Colonic mucosa (tissue), 4 donors: ENCODE measurements at places on chromosomes 5 and 9.

DNA sequence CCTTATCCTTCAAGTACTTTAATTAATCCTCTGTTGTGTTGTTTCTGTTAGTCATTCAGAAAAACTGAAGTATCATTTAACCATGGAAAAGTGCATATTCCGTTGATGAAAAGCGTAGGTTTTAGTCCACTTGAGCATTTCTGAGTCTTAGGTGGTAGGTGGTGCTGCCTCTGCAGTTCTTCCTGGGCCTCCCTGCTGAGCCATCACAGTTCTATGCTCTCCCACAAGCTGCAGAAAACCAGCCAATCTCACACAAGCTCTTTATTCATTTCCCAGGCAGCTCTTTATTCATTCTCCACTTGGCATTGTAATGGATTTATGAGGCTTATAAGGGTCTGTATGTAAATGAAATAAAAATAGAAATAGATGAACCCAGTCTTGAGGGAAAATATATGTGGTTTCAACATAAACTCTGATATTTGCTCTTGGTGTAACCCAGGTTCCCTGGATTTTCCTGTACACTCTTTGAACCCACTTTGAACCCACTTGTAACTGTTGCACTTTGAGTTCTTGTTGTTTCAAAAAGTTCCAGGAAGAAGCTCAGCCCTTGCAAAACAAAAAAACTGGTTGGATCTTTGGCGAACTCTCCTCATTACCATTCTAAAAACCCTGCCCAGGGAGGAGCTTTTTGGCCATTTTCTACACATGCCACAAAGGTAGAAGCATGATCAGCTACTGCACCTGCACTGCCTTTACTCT lies 56.0 kb downstream of the ZNF510 start:
- H3K27ac ChIP-seq, result no peak overlapping the region
- no peak for DNase-seq
- H3K36me3 ChIP-seq, result no peaks in the 10 kb centered on the region
- peaks cover 5% of the 10 kb centered on the region for H3K4me1 ChIP-seq
- H3K4me3 ChIP-seq, result no peak overlapping the region

- H3K4me1 ChIP-seq, result no peaks in the 10 kb centered on the region
- DNase-seq, result no peak
- H3K36me3 ChIP-seq, result no peaks in the 10 kb centered on the region
- H3K27ac ChIP-seq, result no peak overlapping the region
- H3K4me3 ChIP-seq, result no peak overlapping the region
These were observed 92.5 kb downstream of the TLR4 start for GRCh38 chr9:117796681-117797080.

DNA sequence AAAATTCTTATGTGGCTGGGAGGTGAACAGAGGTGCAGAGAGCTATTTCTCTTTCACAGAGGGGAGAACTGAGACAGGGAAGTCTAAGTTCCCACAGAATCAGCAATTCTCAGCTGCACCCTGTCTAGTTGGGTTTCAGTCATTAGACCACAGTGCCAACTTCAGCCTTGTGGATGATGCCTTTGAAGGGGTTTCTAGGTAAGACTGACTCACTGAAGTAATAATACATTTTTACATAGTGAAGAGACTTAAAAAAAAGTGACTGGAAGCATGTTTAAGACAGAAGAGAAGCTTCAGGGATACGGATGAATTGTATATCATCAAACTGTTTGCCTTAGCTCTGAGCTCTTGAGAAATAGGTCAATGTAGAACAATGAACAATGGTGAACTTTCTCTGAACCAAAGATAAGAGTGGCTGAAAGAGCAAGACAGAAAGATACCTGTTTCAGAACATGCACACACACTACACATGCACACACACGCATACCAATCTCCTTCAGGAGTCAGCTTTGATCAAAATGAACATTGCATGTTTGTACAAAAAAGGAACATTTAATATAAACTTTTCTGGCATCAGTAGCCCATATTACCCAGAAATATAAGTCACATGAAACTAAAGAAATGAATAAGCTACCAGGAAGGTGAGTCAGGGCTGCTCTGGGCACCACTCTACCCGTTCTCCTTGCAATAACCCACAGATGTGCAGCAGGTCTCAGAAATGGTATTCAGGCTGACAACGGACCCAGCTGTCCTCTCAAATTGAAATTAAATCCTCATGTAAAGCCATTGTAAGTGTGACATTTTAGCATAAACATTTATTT lies 12.6 kb upstream of the FYB1 start:
- DNase-seq, result no peak
- H3K27ac ChIP-seq, result no peak overlapping the region
- H3K4me3 ChIP-seq, result no peak overlapping the region
- no peaks in the 10 kb centered on the region for H3K36me3 ChIP-seq

DNA sequence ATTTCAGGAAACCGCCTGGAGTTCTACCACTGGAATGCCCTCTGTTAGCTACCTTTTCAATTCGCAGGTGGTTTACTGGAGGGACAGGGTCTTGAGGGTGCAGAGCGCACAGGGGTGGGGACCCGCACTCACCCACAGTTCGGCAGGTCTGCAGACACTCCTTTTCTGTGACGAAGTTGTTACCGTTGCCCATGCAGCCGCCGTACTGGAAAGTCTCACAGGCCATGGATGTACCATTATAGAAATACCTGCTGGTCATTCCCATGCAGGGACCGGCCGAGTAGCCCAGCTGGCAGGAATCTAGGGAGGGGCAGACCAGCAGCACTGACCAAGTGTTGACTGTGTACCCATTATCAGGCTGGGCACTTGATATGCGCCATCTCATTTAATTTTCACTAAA lies 16.8 kb downstream of the AMBP start:
- peak; percentile 16 for DNase-seq
- H3K4me1 ChIP-seq, result no peaks in the 10 kb centered on the region
- H3K36me3 ChIP-seq, result no peaks in the 10 kb centered on the region
- H3K4me3 ChIP-seq, result no peak overlapping the region
- H3K27ac ChIP-seq, result no peak overlapping the region
- H3K27me3 ChIP-seq, result no peaks in the 10 kb centered on the region

DNA sequence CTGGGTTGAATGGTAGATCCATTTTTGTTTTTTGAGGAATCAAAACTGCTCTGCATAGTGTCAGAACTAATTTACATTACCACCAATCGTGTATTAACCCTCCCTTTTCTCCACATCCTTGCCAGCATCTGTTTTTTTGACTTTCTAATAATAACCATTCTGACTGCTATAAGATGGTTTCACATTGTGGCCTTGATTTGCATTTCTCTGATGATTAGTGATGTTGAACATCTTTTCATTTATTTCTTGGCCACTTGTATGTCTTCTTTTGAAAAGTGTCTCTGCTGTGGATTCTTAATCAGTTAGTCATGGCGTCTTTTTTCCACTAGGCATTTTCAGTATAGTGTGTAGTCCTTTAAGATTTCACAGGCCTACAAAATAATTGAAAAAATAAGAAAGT lies 2144.3 kb upstream of the C9orf72 start:
- no peak overlapping the region for H3K4me3 ChIP-seq
- H3K27ac ChIP-seq, result no peak overlapping the region
- DNase-seq, result no peak

DNA sequence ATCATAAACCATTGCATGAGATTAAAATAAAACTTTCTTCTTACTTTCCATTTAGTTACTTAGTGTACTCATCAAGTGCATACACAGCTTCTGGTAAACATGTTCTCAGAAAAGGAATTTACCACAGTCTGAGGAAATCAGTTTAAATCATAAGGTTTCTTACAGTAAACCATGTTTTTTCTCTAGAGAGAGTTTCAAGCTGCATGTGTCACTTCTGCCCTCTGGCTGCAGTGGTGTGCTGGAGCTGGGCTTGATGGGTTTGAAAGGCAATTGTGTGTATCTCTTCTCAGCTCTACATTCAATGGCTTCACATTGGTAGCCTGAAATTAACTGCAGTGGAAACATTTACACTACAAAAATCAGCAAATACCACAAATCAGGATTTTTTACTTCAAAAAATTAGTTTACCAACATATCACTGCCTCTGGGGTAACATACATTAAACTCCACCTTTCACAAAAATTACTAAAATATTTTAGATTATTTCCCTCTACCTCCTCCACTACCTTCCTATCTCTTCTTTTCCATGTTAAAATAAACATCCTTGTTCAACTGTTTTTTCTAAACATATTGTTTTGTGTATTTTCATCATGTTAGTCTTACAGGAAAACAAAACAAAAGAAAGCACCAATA lies 414.3 kb downstream of the ANXA1 start:
- no peaks in the 10 kb centered on the region for H3K4me1 ChIP-seq
- H3K4me3 ChIP-seq, result no peak overlapping the region
- H3K36me3 ChIP-seq, result no peaks in the 10 kb centered on the region
- no peak overlapping the region for H3K27ac ChIP-seq

GRCh38 chr5:136309932-136310598 lies 55.3 kb downstream of the TRPC7 start:
- no peaks in the 10 kb centered on the region for H3K4me1 ChIP-seq
- no peak overlapping the region for H3K27ac ChIP-seq
- H3K4me3 ChIP-seq, result no peak overlapping the region
- no peak for DNase-seq
- no peaks in the 10 kb centered on the region for H3K27me3 ChIP-seq

DNA sequence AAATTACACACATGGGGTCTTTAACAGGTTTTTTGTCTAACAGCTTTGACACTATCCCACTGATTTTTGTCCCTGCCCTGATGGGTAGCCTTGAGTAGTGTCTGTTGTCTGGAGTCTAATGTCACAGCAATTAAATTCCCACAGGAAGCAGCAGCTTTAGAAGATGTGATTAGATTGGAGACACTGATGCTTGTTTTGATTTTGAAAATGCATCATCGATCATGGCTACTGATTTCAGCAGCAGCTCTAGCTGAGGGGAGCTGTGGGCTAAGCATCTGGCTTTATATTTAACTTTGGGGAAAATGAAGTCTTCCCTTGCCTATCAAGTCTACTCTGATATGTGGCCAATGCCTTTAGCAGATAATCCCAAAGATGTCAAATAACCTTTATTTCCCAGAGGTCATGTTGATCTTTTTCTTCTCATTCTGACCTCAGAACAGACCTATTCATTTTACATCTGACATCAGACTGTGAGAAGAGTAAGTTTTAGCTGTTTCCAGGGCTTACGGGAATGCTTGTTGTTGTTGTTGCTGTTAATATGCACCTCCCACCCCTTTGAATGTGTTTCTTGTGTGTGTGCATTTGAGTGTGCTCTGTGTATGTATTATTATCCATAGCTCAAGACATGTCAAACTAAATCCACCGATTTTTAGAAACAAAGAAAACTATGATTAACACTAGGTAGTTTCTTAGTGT lies 704.9 kb upstream of the NUDT12 start:
- no peaks in the 10 kb centered on the region for H3K36me3 ChIP-seq
- no peaks in the 10 kb centered on the region for H3K27me3 ChIP-seq
- H3K4me3 ChIP-seq, result no peak overlapping the region
- H3K27ac ChIP-seq, result no peak overlapping the region

- H3K36me3 ChIP-seq, result no peaks in the 10 kb centered on the region
- H3K4me3 ChIP-seq, result no peak overlapping the region
- H3K4me1 ChIP-seq, result no peaks in the 10 kb centered on the region
- H3K27ac ChIP-seq, result no peak overlapping the region
- no peak for DNase-seq
These were observed 341.9 kb downstream of the GADD45G start for GRCh38 chr9:89946741-89947140.

- no peaks in the 10 kb centered on the region for H3K36me3 ChIP-seq
- H3K4me3 ChIP-seq, result no peak overlapping the region
- DNase-seq, result no peak
- no peak overlapping the region for H3K27ac ChIP-seq
These were observed 11.5 kb downstream of the PDLIM4 start for GRCh38 chr5:132268769-132269551.

DNA sequence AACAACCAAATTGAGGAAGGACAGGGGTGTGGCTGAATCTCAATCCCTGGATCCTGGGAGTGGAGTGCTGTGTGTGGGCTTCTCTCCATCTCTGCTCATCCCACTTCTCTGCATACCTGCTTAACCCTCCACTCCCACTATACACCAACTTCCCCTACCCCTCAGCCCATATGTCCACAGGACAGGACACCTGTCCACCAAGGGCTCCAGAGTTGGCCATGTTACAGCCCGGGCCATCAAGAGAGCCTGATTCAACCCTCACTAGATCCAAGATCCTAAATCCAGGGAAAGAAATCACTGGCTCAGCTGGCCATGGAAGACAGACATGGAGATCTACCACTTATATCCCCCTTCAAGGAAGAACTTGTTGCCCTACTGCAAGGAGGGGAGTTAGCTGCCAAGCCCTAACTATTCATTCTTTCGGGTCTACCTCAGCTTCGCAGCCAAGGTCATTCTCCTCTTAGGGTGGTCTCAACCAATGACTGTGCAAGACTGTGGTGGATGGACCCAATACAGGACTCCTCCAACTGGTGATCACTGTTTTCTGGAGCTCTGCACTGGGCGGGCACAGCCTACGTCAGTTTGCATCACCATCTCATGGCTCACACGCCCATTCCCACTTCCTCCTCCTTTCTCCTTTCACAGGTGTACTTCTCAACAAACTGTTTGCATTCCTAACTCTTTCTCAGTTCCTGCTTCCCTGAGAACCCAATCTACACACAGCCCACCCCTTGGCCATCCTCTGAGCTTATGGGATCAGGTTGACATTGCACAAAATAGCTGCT lies 53.7 kb upstream of the ZBTB43 start:
- no peaks in the 10 kb centered on the region for H3K36me3 ChIP-seq
- H3K27ac ChIP-seq, result no peak overlapping the region
- no peaks in the 10 kb centered on the region for H3K4me1 ChIP-seq

GRCh38 chr5:177304392-177305119 lies 957 bp downstream of the PRELID1 start:
- H3K4me3 ChIP-seq, result peak overlapping the region; percentile 95
- H3K27ac ChIP-seq, result peak overlapping the region; percentile 89
- H3K36me3 ChIP-seq, result peaks cover 6% of the 10 kb centered on the region
- DNase-seq, result peak; percentile 91
- H3K4me1 ChIP-seq, result peaks cover 35% of the 10 kb centered on the region

DNA sequence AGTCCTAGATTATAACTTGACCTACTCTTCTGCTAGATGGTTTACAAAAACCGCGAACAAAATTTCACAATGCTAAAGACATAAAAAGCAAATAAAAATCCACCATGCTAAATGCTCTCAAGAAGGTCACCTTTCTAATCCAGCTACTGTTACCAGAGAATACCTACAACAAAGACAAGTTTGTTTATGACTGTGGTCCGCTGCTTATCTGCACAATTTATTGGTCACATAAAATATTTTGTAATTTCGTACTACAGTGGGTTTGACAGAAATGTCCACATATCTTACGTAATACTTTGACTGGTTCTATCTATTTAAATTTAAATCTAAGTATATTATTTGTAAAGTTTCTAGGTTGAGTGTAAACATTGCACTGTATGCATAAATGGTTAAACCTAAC lies 257.6 kb upstream of the ZNF608 start:
- no peaks in the 10 kb centered on the region for H3K4me1 ChIP-seq
- DNase-seq, result no peak
- H3K27ac ChIP-seq, result no peak overlapping the region
- no peaks in the 10 kb centered on the region for H3K27me3 ChIP-seq

DNA sequence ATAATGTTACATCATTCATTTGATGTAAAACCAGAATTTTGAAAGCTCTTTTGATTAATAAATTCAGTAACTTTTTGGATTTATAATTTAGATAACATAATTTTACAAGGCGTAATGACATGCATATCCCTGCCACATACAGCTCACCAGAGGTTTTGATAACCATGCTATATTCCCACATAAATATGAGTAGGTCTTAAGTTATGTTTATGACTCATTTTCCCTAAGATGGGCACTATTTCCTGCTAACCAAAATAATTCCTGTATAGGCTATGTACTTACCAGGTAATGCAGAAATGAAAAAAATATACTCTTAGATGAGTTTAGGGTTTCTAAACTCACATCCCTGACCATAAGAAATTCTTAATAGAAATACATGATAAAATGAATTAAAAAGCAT lies 93.9 kb upstream of the EDIL3 start:
- H3K4me1 ChIP-seq, result no peaks in the 10 kb centered on the region
- H3K27ac ChIP-seq, result no peak overlapping the region
- DNase-seq, result no peak
- no peaks in the 10 kb centered on the region for H3K27me3 ChIP-seq
- no peaks in the 10 kb centered on the region for H3K36me3 ChIP-seq
